ENCODE measurements at places on chromosomes 3 and 15.

DNA sequence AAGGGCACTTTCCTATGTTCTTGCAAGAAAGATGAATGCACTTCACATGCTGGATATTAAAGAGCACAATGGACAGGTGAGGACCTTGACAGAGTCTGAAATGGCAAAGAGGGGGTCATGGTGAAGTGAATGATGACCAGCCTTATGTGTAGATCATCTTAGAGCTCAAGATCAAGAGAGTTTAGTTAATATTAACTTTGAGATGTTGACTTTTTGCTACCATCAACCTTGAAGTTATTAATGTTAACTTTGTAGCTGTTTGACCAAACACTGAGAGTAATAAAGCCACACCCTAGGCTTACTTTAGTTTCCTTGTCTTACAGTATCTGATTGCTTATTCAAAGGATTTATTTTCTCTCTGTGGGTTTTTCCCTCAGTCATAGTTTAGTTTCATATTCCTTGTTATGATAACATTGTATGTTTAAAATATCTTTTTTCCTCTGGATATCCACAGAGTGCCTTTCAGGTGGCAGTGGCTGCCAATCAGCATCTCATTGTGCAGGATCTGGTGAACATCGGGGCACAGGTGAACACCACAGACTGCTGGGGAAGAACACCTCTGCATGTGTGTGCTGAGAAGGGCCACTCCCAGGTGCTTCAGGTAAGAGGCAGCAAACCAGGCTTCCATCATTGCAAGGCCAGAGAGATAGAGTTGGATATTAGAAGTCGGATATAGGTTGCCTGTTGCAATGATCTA lies 5.4 kb downstream of the NFKBIZ start:
- no peak for DNase-seq

DNA sequence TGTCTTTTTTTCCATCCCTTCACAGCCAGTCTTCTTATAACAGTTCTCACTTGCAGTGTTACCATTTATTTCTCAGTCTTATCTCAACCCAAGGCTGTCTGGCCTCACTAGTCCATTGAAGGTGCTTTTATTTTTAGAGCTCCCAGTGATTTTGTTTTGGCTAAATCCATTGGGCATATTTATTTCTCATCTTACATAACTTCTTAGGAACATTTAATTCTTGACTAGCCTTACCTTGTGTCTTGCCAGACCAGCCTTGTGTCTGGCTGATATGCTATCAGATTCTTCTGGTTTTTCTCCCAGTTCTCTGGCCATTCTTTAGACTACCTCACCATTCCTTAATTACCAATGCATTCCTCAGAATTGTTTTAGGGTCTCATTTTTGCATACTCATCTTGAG lies 42.3 kb upstream of the TUSC7 start:
- no peak for DNase-seq

DNA sequence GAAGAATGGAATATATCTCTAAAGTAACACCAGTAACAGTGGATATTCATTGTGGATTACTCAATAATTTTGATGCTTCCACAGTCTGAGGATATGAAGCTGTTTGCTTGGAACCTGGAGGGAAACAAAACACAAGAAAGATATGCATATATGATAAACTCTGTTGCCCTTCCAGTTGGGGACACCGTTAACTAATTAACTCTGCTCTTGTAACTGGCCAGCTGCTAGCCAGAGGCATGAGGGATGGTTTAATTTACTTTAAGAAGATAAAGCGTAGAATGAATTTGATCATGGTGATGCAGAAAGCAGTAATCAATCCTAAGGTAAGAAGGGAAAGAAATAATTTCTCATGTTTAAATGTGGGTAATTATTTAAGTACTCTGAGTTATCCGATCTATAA lies 442.6 kb downstream of the NAALADL2 start:
- no peak for DNase-seq

GRCh38 chr15:52734329-52734728 lies 55.1 kb upstream of the ATOSA start:
- DNase-seq, result no peak

DNA sequence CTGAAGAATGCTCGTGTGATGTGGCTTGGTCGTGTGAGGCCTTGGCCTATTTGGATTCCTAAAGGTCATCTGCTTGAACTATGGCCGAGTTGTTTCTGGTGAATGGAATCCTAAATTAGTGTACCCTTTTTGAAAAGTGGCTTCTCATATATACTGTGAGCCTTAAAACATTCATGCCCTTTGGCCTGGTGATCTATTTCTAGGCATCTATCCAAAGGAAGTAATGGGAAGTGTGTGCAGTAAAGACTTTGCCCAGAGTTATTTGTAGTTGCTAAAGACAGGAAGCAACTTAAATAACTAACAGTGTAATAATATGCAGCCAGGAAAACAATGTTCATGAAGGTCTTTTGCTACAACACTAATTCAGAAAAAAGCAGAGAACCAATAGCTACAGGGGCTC lies 3.0 kb downstream of the DGKG start:
- no peak for DNase-seq

DNA sequence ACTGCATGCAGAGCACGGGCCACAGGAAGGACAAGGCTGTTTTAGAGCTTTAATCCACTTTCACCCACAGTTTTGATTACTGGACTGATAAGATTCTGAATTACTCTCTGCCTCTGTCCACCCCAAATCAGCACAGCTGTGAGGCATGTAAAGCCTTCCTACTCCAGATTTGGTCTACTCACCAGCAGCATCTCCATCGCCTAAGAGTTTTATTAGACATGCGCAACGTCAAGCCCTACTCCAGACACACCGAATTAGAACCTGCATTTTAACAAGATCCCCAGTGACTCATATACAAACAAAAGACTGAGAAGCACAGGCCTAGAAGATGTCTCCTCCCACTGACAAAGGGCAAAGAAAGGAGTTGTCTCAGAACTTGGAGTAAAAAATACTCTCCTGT lies 221.2 kb downstream of the TUSC7 start:
- DNase-seq, result no peak

DNA sequence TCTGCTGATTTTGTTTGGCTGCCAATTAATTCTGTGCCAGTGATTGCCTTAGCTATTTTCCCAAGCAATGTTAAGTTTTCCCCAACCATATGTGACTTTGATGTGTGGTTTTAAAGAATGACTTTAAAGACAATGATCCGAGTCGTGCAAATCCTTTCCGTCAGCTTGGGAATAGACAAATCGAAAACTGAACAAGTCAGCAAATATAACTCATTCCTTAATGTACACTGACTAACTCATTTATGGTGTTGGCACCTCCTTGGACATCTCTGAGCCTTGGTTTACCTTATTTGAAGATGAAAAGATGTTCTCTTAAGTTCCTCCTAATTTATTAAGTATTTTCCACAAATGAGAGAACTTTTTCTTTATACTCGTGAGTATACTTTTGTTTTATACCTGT lies 249.4 kb upstream of the SLCO3A1 start:
- no peak for DNase-seq

DNA sequence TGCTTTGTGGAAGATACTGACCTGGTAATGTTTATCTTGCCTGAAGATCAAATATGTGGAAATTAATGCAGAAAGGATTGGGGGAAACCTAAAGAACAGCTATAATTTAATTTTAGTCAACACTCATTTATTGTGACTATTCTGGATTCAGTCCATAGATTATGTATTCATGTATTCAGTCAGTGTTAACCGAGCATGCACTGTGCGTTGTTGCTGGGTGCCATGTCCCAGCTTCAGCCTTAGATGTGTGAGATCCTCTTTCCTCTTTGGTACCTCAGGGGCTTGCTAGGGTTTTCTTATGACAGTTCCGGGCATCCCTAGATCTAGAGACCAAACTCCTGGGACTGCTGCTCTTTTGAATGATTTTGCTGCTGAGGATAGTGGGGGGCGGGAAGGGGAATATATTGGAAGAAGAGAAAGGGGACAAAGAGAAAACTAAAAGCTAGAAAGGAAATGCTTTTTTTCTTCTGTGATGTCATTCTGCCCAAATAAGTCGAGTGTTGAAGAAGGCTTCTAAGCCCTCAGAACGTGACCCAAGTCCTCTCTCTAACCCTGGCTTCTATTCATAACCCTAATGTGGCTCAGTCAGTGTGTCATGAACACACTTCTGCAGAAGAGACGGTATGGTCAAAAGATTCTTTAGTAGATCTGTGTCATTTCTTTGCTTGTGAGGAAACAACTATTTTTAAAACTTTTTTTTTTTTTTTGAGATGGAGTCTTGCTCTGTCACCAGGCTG lies 33.5 kb downstream of the STARD9 start:
- DNase-seq, result peak; percentile 4

DNA sequence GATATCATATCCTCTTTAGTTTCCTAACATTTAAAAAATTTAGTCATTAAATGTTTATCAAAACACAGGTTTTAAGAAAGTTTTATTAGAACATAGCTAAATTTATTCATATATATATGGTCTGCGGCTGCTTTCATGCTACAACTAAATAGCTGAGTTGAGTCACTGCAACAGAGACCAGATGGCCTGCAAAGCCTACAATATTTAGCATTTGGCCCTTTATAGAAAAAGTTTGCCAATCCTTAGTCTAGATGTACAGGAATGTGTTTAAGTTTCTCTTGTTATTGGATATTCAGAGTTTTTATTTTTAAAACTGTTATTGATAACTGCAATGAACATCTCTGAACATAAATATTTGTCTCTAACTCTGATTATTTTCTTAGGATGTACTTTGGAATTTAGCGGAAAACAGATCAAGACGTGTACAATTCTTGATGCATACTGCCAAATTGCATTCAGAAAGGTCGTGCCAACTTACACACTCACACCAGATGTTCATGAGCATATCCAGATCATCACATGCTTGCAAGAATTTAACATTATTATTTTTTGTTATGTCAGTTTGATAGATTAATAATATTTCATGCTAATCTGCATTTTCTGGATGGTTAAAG lies 157.9 kb downstream of the STAC start:
- no peak for DNase-seq

DNA sequence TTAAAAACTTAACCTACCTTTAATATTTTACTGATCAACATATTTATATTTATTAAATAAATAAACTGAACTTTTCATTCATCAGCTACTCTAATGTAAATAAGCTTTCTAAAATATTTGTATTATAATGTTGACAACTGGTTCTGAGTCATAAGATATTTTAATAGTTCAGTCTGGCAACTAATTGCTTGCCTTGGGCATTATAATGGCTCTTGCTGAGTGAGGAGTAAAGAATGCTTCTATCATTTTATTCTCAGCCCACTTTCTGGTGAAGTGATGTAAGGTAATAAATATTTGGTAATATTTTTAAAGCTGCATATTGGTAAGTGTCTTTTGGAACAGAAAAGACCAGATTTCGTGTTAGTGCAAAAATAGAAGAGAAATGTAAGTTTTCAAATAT lies 81.5 kb downstream of the DIPK2A start:
- no peak for DNase-seq

DNA sequence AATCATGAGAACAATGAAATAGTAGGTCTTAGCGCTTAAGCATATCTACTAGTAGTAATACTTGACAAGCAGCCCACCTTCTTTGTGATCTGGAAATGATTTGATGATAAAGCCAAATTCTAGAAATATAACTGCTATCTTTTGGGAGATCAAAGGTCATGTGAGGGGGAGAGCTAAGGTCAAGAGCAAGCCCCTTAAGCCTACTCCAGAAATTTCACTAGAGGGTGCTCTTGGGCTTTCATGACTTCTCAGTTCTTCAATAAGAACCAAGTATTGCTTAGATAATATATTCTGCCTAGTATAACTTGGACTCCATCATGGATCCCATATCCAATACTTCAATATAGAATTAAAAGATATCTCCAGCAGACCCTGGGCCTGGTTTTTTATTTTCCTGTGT lies 319.6 kb downstream of the ZBTB20 start:
- no peak for DNase-seq

- no peak for DNase-seq
Measured at GRCh38 chr3:173823911-173824460, 426.4 kb downstream of the NLGN1 start.

DNA sequence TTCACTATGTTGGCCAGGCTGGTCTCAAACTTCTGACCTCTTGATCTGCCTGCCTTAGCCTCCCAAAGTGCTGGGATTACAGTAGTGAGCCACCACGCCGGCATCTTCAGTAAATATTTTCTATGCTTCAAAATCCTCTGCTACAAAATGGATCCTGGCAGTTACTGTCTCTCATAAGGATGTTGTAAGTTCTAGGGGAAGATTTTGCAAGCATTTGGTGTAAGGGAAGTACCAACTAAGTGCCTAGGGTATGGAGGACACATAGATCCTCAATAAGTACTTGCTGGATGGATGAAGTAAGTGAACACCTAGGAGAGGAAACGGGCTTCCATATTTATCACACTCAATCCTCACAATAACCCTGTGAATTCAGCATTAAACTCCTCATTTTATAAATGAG lies 6.6 kb downstream of the TM4SF4 start:
- no peak for DNase-seq

DNA sequence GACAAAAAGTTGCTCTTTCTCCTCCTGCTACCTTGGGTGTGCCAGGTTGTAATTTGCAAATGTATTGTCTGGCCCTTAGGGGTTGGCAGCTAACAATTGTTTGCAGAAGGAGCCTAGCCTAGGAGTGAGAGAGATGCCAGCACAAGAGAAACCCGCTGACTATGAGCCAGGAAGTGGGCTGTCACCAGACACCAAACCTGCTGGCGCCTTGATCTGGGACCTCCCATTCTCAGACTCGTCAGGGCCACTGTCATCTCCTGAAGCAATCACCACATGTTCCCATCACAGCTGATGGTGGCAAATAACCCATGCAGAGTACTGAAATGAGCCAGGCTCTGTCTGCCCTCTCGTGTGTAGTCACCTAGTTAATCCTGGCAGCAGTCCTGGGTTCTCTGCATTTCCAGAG lies 406.4 kb upstream of the NPAP1 start:
- no peak for DNase-seq

GRCh38 chr3:10255835-10256234 lies 7.6 kb downstream of the TATDN2 start:
- DNase-seq, result no peak

DNA sequence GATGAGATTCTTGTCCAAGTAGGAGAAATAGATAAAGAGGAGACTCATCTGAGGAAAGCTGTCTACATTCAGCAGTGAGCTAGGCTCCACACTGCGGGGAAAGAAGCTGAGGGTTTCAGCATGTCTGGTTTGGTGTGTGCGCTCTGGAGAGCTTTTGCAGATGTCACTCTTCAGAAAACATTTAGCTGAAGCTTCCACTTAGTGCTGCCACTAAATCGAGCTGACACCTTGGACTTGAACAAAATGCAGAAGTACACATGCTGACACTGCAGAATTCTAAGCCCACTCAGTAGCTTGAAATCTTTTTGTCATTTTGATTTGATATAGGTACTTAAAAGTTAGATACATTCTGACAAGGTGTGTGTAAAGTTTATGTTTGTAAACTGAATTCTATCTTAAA lies 32.3 kb upstream of the CRTC3 start:
- DNase-seq, result no peak

DNA sequence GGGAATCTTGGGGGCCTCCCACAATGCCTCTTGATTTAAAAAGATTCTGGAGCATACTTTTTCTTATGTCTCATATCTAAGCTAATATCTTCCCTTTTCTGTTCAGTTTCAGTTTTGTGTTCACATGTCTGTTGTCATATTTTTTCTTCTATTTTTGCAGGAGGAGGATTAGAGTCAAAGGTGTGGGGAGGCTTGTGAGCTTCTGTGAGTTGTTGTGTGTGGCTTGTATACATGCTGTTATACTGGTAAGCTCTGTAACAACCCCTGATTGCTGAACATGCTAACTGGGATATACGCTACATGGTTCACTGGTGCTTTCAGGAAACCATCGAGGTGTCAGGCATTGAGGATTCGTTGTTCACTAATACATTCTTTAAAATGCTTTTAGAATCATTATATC lies 83.5 kb downstream of the SLC25A26 start:
- no peak for DNase-seq

GRCh38 chr3:144380849-144381248 lies 409.2 kb downstream of the DIPK2A start:
- no peak for DNase-seq

GRCh38 chr15:70093070-70093469 lies 4.6 kb downstream of the TLE3 start:
- DNase-seq, result no peak
